Memory B cell (primary cell): ENCODE measurements at places on chromosomes 5 and 9.

- DNase-seq = no peak
Measured at GRCh38 chr9:15287309-15287708, 19.7 kb downstream of the TTC39B start.

GRCh38 chr9:73146111-73146815 lies 5.4 kb upstream of the ANXA1 start:
- no peak for DNase-seq

DNA sequence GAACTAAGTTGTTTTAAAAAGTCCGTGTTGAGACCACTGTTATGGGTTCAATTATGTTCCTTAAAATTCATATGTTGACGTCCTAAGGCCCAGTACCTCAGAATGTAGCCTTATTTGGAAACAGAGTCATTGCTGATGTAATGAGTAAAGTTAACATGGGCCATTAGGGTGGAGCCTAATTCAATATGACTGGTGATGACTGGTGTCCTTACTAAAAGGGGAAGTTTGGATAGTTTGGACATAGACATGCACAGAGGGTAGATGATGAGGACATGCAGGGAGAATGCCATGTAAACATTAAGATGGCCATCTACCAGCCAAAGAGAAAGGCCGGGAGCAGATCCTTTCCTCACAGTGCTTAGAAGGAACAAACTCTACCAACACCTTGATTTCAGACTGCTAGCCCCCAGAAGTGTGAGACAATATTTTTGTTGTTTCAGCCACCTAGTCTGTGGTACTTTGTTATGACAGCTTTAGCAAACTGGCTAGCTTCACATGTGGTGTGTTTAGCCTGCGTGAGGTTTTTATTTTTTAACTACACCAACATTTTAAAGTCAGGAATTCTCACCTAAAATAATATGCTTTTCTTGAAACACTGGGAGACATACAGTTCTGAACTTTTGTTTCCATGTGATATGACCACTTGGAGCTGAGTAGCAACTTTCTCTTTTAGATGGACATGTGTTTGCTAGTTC lies 135.3 kb downstream of the YIPF5 start:
- no peak for DNase-seq

- no peak for DNase-seq
Measured at GRCh38 chr5:39121922-39122321, 47.7 kb upstream of the RICTOR start.

DNA sequence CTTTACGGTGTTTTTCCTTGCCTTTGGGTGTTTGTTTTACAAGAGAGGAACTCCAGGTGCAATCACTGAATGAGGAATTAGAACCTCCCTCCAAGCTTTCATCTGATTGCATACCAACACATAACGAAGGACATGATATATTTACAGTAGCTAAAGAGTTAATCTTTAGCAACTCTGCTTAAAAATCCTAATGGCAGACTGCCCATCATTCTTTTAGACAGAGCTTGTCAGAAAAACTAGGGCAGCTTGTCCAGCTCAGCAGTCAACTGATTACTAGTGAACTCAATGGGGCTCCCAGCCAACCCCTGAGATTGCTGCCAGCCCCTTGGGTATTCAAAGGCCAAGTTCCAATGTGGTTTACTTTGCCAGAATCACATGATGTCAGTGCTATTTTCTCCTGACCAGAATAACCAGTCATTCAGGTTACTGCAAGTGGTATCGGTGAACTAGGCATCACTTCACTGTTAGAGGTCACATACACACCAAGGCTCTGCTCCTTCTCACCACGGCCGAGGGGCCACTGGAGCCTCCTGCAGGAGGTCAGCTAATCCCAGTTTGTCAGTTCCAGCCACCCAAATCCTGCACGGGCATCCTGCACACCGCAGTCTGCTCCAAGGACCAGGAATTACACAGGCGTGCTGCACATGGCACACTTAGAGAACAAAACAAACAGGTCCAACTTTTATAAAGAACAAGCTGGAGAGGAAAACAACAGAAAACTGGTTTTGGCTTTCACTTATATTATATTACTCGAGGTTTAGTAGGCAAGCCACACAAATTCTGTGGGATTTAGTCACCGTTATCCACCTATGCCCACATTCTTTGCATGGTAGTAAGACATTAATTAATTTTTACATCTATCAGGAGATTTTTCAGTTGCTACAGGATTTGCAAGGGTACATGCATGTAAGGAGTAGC lies 62.5 kb downstream of the NFIB start:
- no peak for DNase-seq

DNA sequence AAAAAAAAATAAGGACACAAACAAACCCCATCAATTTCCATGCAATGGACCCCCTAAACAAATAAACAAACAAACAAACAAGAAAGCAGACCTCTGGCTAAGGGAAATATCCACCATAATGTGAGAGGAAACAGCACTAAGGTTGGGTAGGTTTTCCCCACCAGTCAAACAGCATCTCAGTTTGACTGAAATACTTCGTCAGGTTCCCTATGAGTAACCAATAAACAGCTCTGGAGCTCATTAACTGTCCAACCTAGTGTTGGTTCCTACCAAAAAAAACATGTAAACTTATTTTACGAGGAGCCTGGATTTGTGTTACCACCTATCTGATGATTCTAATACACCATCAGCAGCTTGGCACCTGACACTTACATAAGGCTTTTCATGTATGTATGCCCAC lies 198.5 kb upstream of the TARS1 start:
- no peak for DNase-seq

GRCh38 chr5:154614595-154614994 lies 136.6 kb upstream of the HAND1 start:
- DNase-seq = no peak
